ENCODE measurements at places on chromosomes 13 and 19. TPM values are rescaled to one million over a fixed set of nuclear protein-coding genes. Genes with fewer than 3 reads are reported as not detected.

DNA sequence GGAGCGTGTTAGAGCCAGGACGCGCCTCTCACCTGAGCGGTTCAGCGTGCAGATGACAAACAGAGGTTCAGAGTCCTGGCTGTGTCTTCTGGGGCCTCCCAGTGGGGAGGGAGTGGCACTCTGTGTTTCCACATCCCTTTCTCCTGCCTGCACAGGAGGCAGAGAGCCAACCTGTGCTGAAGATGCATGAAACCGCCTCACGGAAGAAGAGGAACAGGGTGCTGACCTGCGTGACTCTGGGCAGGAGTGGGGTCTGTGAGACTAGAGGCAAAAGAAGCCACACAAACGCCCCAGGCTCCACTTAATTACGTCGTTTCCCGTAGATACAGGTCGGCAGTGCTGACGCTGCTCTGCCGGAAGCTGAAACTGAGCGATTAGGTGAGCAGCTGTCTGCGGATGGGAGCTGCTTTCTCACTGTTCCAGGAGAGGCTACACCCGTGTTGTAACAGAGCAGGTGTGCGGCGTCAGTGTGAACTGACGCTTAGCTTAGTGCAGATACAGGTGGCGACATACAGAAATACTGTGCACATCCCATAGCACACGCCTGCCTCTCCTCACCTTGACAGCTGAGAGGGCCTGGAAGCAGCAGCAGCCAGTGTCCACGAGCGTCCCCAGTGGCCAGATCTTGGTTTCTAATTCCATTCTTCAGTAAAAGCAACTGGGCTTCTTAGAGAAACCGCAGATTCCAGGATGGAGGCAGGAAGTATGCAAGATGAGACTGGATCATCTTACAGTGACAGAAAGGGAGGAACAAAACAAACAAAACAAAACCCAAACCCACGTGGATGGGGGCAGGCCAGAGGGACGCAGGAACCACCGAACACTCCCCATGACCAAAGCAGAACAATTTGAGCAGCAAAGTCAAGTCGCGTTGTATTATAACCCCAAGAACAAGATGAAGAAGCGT, 37.7 kb upstream of the MCF2L start:
- peak; percentile 31 for DNase-seq

- DNase-seq: no peak
Measured at GRCh38 chr19:16915135-16915534, 26.3 kb downstream of the F2RL3 start.

DNA sequence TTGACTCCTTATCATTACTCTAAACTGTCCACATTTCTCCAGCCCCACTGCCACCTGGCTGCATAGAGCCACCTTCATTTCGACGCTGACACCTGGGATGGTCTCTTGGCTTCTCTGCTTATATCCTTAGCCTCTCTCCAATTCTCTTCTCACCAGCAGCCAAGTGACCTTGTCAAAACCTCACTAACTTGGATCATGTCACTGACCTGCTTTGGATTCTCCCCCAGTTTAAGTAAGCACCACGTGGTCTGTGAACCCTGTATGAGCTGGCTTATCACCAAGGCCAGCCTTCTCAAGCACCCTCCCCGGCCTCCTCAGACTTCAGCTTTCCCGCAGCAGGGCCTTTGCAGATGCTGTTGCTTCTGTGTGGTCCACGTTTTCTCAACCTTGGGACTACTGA, 12.3 kb upstream of the GGACT start:
- peak; percentile 4 for DNase-seq

Gene THSD8
- not detected for total RNA-seq

DNA sequence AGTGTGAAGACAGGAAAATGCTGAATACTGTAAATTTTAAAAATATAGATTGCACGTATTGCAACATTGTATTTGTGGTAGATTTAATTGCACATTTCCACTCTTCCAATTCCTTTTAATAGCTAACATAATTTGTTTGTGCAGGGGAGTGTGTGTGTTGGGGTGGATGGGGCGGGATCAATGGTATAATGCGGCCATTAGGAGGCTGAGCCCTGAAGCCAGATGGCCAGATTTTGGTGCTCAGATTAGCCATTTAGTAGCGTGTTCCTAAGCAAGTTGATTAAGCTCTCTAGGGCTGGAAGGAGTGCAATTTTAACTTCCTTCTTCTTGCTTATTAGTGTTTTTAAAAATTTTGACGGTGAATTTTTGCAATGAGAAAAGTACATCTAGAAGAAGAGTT, 5.8 kb downstream of the OXGR1 start:
- DNase-seq: no peak

DNA sequence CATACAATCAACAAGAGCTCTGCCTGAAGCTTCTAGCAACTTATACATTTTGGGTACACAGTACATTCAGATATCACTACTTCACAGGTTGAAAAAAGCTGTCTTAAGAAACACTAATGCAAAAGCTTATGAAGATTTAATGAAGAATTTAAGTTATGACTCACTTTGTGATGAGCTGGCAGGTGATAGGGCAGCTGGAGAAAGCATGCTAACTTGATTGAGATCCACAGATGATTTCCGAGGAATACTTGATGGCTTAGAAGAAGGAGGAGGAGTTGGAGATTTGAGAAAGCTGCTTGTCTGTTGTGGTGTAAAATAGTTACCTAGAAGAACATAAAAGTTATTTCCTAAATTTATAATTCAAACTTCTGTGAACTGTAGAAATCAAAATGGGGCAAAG, 23.3 kb downstream of the EXOSC8 start:
- no peak for DNase-seq

- DNase-seq: no peak
Measured at GRCh38 chr13:40666933-40667621, 636 bp upstream of the FOXO1 start.

DNA sequence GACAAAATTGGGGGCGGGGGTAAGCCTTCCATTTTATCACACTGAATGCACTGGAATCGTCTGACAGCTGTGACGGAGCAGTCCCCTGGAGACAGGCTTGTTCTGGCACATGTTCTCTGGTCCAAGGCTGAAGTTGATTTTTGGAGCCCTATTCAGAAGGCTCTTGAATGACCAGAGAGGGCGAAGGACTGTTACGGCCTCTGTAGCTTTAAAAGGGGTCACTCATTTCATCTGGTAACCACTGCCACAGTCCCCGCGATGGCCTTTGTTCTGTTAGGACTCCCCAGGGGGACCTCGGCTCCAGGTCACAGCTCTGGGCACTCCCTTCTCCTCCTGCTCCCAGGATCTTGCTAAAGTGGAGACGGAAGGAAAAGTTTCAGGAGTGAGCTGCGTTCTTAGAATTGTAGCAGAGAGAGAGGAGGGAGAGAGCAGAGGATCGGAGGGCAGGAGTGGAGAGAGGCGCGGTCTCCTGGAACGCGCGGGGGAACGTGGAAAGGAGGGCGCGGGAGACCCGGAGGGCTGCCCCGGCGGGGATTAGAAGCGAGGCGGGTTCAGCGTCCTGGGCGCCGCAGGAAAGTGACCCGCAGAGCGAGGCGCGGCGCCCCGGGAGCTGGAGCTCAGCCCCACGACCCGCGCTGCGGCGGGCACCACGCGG, 134.3 kb upstream of the MYO16 start:
- no peak for DNase-seq

DNA sequence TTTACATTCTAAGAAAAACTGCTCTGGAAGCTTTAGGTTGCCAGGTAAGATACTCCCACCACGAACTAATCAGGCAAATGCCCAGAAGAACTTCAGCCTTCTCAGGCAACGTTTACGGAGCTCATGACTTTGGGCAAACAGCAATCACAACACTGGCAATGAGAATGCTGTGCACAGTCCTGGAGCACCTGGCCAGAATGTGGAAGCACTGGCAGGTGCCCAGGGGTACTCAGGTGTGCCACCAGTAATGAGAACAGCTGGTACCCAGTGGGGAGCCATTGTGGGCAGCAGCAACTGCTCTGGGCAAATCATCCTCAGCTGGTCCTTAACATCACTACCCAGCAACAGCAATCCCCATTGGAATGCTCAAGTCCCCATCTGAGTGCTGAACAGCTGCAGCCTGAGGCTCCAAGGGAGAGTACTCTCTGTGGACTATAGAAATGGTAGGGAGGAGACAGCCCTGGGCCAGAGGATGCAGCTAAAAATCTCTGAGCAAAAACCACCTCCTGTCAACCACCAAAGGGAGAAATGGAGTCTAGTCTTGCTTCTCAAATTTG, 210.0 kb downstream of the FOXO1 start:
- no peak for DNase-seq

GRCh38 chr13:44497801-44498200, 78.3 kb downstream of the TSC22D1 start:
- no peak for DNase-seq

- no peak for DNase-seq
Measured at GRCh38 chr19:31553846-31554215, 204.6 kb upstream of the TSHZ3 start.

Gene PMIS2
- not detected for total RNA-seq

Gene MIR17HG
- 3.7 TPM for total RNA-seq

DNA sequence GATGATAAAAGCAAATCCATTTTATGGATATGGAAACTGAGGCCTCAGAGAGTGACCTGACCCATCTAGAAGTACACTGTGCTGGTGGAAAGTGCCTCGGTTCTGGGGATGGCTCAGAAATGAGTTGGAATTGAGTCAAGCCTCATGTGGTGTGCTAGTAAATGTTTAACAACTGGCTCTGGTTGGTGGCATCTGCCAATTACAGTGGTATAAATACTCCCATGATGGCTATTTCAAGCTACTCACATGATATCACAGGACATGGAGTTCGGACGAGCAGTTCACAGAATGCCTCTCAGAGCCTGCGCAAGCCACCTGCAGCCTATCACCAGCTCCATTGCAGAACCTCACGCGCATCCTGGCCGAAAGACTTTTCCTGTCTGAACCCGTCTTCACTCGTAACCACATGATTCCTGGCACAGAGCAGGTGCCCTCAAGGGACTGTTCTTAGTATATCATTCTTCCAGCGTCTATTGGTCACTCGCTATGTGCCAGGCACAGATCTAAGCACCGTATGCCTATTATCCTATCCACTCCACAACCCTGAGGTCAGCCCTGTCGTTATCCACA, 9.1 kb downstream of the TMEM150B start:
- DNase-seq: no peak

Gene CCDC8
- 14.1 TPM for total RNA-seq

DNA sequence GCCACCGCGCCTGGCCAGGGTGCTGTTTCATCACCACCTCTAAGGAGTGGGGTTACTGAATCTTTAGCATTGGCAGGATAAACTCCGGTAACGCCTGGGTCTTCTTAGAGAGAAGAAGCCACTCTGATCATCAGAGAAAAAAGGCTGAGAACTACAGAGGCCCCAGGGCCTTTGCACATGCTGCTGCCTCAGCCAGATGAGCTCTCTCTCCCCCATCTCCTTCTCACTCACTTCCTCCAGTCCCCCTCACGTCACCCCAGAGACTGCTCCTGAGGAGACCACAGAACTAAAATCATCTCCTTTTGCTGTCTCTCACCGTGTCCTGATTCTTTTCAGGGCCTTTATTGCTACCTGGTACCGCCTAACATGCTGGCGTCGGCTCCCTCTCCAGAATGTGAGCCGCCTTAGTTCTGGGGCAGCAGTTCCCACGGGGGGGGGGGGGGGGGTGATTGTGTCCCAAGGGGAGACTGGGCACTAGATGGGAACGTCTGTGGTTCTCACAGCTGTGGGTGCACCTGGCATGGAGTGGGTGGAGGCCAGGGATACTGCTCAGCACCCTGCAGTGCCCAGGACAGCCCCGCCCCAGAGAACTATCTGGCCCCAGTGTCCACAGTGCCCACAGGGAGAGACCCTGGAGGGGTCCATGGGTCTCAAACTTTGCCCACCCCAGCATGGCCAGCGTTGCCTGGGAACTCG, 5.1 kb upstream of the DIRAS1 start:
- no peak for DNase-seq

DNA sequence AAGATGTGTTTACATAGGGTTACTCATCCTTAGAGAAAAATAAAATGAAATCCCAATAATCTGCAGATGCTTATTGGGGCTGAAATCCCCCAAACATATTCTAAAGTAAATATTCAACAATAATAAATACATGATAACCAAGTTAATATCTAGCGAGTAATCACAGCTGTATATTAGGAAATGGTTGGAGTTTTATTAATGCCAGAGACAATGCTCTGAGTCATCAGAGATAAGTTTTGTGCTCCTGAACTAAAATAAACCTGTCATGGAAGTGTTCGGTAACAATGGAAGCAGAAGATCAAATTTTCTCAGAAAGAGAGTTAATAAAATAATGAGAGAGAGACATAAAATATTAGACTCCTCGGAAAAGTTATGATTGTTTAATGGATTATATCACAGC, 31.4 kb downstream of the FLT1 start:
- DNase-seq: no peak

GRCh38 chr19:16603090-16603489, 24.9 kb downstream of the MED26 start:
- no peak for DNase-seq

GRCh38 chr13:76522083-76522755, 364.0 kb downstream of the KCTD12 start:
- no peak for DNase-seq

Gene C1QTNF9
- total RNA-seq: not detected

- no peak for DNase-seq
Measured at GRCh38 chr19:2550431-2551171, 74.7 kb downstream of the GADD45B start.

- DNase-seq: no peak
Measured at GRCh38 chr13:53137779-53138178, 109.2 kb downstream of the OLFM4 start.

- DNase-seq: no peak
Measured at GRCh38 chr19:16605553-16605994, 22.4 kb downstream of the MED26 start.

Gene ZNF835
- total RNA-seq: 4.6 TPM

Gene CGB2
- not detected for total RNA-seq

GRCh38 chr13:101146101-101146898, 270.0 kb downstream of the NALCN start:
- no peak for DNase-seq

GRCh38 chr19:15498910-15499309, 9.4 kb upstream of the CYP4F22 start:
- no peak for DNase-seq

DNA sequence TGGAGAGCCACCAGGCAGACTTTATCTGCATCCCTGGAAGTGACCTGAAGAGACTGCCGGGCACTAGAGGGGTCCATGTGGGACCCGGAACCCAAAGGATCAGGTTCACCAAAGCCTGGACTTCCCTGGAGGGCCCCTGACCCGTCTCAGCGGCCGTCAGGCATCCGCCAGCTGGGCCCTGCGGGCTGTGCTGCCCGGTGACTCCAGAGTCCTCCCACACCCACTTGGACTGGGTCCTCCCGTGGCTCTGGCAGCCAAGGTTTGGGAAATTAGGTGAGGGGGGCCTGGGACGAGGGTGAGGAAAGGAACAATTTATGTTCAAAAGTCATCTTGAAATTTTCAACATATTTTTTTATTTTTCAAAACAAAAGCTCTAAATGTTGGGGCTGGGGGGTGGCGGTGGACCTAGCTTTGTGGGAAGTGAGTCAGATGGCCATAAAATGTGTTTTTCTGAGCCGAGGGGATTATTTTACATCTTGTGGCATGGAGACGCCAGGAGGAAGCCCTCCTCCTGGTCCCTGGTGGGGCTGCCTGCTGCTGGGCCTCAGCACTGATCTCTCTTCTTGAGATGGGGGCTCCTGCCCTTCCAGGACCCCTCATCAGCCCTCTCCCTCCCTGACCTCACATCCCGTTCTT, 20.2 kb downstream of the CEBPA start:
- no peak for DNase-seq
